Vein endothelial cell (primary cell): ENCODE measurements at places on chromosomes 5 and 9. TPM values are rescaled to one million over a fixed set of nuclear protein-coding genes. Genes with fewer than 3 reads are reported as not detected.

The PCDHA12 gene
- under 0.01 TPM in 1 of 2 replicates, not detected in the other for total RNA-seq

The RANBP3L gene
- total RNA-seq, result not detected in 2 replicates

The NOXA1 gene
- total RNA-seq, result 1.9 and 2.0 TPM in 2 replicates

The TMEM252 gene
- total RNA-seq, result not detected in 2 replicates

The C5orf22 gene
- total RNA-seq, result 25.1 and 25.5 TPM in 2 replicates

The RASGRF2 gene
- total RNA-seq, result 12.7 and 18.7 TPM in 2 replicates

The ABLIM3 gene
- total RNA-seq, result 40.5 and 45.9 TPM in 2 replicates

The RNF208 gene
- 0.19 and 0.65 TPM in 2 replicates for total RNA-seq

The CER1 gene
- total RNA-seq, result not detected in 2 replicates

The ELAVL2 gene
- total RNA-seq, result 0.33 and 1.8 TPM in 2 replicates

The FGD3 gene
- total RNA-seq, result 0.19 TPM in 1 of 2 replicates, not detected in the other

The PRXL2C gene
- 19.9 and 24.6 TPM in 2 replicates for total RNA-seq

The EPB41L4B gene
- total RNA-seq, result 0.98 and 1.3 TPM in 2 replicates

The OR13C9 gene
- not detected in 2 replicates for total RNA-seq
